GF-D8 (cell line): ENCODE measurements at places on chromosomes 3 and 15.

DNA sequence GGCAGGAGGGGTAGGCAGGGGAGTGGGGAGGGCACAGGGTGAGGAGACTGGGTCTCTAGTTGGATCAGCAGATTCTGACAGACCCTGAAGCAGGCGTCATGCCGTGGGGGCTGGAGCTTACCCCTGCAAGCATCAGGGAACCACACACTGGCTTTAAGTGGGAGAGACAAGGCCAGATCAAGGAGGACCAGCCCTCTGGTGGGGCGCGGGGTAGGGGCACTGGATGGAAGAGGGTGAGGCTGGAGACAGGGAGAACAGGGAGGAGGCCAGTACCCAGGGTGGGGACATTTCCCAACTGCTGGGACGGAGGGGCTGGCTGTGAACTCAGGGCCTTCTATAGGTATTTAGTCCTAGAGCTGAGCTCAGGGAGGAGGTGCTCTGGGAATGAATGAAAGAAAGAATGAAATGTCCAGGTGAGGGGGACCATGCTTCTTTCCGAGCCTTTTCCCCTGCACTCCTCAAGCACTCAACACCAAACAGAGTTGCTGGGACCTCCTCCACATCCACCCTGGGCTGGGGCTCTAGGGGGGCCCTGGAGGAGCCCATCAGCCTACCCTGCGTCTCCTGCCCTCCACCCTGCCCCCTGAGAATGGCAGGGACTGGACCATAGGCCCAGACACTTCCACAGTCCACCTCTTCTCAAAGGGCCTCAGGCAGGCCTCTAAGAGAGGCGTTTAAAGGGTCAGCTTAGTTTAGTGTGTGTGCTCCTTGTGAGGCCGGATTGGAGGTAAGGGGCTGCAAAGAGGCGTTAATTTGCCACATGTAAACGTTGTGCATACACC, 49.0 kb upstream of the FGD5 start:
- DNase-seq: no peak

DNA sequence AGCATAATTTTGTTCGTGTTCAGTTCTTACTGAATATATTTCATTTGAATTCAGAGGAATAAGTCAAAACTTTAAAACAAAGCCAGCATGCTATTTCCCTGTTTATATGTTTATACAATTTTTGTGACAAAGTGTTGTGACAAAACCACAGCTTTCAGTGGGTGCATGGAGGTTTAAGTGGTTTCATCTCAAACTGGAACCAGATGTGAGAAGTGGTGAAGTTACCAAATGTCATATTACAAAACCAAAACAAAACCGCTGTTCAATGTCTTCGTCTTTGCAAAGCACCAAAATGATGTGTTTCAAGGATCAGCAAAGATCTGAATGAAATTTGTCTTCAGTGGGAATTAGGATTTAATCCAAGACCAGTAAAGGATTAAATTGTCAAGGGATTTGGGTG, 59.3 kb upstream of the OSTN start:
- DNase-seq: no peak

- DNase-seq: peak; percentile 60
Observed at GRCh38 chr3:100084100-100084806, 30.0 kb downstream of the FILIP1L start.

DNA sequence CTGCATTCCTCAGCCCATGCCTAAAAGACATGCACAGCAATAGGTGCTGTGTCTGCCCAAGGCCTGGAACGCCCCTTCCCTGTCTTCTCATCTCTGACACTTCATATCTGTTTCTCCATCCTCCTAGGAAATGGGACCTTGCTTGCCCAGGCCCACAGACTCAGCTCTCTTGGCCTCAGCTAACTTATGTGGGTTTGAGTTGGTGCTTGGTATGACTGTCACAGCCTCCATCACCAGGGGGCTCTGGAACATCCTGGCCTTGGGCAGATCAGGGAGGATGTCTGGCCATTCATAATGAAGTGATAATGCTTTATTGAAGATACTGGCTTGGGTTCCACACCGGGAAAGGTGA, 156.7 kb upstream of the SMAD3 start:
- no peak for DNase-seq

DNA sequence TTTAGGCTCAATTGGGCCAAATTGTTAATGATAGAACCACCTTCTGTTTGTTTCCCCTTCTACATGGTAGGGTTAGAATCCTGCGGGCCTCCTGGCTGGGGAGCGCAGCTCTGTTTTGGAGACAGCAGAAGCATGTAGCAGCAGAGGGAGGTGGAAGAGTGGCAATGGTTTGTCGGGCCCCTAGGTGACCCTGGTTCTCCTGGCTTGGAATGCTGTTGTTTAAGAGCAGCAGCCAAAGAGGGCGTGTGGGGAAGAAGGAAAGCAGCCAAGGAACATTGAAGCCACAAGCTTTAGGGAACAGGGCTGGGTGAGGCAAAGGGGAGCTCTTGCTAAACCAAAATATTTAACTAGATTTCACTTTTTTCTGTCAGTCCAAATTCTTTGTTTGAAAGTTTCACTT, 213.7 kb upstream of the NR2E3 start:
- DNase-seq: no peak

DNA sequence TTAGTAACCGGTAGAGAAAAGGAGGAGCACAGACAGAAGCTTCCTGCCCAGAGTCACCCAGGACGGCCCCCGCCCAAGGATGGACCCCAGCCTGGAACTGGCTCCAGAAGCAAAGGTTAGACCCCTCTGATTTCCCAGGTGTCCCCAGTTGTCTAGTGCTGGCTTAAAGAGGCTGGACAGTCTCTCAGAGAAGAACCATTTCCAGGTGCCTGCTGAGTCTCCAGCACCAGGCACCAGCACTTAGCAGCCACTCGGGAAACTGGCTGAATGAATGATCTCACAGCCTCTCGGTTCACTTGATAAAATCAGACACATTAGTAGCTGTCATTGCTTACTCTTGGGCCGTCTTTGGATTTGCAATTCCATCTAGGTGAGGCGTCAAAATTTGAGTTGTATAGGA, 139.7 kb upstream of the HES1 start:
- no peak for DNase-seq

GRCh38 chr3:58429657-58430056, 4.0 kb downstream of the PDHB start:
- no peak for DNase-seq

- DNase-seq: no peak
Observed at GRCh38 chr3:14211621-14212020, 33.0 kb downstream of the LSM3 start.
